ENCODE measurements at places on chromosomes 5 and 9.

DNA sequence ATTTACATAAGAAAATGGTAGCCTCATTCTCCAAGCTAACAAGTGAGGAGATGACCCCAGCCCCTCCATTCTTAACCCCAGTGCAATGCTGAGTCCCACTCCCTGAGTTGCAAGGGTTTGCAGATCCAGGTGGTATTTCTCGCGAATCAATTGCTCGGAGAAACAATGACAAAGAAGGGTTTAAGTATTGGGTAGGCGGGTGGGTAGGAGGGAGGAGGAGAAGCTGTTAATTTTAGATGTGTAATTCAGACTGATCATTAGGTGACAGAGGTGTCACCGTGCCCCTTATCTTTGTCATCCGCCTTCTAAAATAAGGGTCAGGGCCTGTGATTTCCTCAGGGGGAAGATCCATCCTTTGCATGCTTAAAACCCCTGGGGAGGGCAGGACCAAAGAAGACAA, 17.0 kb upstream of the SH3RF2 start:
- no peak for DNase-seq

DNA sequence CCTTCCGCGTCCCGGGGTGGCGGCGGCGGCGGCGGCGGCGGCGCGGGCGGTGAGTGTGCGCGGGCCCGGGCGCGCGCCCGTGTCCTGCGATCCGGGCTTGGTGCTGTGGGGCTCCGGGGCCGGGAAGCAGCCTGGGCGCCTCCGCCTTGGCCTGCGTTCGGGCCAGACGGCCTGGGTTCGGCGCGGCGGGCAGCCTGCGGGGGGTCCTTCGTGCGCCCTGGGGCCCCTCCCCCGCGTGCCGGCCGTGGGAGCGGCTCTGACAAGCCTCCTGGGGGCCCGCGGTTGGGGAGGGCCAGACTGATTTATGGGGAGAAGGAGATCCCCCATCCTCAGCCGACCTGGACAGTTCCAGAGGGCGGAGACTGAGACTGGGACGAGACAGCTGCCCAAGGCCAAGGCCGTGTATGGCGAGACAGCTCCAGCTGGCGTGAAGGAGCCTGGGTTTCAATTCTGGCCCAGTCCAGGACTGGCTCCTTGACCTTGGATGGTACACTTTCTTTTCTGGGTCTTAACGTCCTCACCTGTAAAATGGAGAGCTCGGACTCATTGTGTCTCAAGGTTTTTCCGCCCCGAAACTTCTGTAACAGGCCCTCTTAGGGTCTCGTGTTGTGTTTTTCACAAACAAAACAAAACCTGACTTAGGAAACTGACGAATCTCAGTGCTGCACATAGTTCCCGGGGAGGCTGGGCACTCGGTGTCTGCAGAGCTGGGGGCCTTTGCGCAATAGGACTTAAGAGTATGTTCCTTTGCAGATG, 603 bp downstream of the TMEM268 start:
- no peak for DNase-seq

DNA sequence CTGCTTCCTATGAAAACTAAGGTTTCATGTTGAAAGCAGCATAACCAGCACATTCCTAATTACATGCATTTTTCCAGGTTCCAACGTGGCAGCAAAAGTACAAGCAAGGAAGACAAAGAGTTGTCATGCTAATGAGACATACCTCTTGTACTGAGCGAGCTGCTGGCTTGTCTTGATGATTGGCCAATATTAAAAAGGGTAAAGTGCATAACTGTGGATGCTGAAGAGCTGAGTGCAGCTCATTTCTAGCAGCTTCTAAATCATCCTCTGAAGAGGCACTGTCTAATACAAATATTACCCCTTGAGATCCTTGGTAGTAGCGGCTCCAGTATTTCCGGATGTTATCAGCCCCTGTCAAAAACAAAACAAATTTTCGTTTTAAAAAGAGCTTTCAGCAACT, 197.3 kb downstream of the ARL15 start:
- no peak for DNase-seq

- no peak for DNase-seq
These were observed 88.0 kb downstream of the ANKRD55 start for GRCh38 chr5:56145106-56145505.

GRCh38 chr5:6358434-6358820, 19.9 kb downstream of the MED10 start:
- no peak for DNase-seq

DNA sequence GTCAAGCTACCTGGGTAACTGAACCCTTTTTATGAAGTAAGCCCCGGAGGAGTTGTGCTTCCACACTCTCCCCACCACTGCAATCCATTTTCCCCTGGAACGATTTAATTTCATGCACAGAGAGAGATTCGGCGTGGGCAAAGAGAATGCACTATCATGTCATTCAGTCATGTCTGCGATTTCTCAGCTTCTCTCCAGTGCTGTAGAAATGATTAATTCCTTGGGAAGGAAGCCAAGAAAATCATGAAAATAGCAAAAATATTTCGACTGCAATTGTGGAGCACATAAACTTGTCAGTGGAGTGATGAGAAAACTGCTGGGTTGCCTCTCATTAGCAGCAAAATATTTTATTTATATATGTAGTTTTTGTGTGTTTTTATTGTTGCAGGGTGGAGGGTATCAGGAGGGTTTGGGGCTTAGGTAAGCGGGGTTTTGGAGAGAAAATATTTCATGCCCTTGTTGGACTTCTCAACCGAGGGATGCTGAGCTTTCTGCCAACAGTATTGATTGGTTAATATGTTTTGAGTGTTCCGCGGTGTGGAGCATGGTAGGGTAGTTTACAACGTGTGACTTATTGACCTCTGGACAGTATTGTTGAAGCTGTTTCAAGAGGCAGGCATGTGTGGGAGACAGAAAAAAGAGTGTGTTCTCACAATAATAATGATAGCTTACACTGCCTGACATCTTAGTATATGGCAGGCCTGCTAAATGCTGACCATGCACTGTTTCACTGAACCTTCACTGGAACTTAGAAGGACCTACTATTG, 69.3 kb downstream of the SGCD start:
- no peak for DNase-seq

DNA sequence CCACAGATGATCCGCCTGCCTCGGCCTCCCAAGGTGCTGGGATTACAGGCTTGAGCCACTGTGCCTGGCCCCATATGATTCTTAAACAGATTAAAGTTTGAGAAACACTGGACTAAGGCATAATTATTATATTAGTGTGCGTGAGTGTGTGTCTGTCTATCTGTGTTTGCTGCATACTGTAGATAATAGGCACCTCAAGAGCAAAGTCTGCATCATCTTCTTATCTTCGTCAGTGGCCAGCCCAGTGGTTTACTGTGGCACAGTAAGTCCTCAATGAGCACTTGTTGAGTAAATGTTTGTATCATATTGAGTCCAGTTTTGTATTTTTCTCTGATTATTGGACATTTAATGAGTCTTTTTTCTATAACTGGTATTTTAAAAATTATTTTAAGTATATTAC, 81.7 kb downstream of the ITGA1 start:
- DNase-seq, result no peak

GRCh38 chr5:176653401-176654385, 6.4 kb downstream of the TSPAN17 start:
- no peak for DNase-seq

DNA sequence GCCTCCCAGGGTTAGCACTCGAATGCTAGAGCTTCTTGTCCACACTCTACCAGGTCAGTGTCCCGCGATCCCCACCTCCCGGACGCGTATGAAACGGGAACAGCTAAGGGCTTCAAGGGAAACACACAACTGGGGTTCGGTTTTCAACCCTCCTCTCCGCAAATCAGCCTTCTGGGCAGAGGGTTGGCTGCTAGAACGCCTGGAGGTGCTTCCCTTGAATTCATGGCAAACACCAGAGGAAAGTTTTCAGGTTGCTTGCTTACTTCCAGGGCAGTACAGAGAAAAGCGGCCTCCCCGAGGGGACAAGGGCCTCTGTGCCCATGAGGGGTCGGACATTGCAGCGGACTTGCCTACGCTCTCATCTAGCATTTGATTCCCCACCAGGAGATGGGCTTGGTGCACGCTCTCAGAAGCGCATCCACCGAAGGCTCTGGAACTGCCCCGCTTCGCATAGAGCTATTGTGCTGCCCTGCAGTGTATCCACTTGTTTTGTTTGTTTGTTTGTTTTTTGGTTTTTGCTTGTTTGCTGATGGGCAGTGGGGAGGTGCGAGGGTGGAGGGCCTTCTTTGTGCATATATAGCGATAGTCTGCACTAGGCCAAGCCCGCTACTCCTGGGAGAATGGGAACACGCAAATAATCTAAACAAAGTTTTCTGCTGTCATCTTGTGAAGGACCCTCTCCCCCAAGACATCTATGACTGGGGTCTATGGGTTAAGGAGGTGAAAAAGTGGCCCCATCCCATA, 1.3 kb upstream of the DMRT3 start:
- no peak for DNase-seq

DNA sequence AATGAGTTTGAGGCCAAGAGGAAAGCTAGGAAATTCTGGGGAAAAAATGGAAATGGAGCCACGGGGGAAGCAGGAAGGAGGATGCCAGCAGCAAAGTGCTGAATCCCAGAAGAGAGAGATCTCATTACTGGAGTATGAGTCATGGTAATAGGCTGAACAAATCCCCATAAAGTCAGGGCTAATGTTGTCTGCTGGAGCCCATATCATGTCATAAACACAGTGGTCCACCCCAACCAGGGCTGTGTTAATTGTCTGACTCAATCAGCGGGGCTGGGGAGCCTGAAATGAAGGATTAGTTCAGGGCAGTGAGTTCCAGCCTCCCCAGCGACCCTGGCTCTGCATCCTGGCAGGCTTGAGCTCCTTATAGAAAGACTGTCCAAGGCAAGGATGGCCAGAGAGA, 68.8 kb downstream of the TLR4 start:
- DNase-seq, result no peak

DNA sequence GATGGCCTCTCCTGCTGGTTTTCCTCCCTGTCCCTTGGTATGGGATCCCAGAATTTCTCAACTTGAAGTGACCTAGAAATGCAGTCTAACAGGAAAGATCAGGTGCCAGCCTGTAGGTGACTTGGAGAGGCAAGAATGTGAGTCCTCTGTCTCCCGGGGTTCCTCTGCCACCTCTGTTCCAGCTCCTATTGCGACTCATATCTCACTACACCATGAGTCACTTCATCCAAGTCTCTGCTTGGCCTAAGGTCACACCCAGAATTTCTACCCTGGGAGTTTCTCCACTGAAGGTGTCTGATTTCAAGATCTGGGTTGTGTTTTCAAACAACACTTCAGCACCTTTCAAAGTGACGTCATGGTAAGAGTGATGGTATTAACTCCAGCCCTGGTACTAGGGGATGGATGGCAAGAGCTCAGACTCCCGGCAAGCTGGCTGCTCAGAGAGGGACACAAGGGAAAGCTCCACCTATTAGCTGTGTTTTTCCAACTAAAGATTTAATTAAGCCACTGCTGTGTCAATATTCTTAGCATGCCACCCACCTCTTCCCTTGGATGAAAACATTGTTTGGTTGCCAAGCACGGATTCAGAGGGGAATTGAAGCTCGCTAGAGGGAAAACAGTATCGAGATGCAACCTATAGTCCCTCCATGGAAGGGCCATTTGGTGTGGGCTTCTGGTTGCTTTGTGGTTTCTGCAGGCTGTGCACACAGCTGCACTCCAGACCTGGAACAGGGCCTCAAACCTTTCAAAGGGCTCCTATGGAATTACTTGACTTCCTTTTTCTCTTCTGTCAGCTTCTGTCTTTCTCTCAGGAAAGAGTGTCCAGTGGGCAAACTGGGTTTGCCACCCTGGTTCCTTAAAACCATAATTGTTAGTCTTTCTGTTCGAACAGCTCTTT, 205.7 kb downstream of the GAS1 start:
- DNase-seq, result no peak
